ENCODE measurements at places on chromosomes 4 and X.

DNA sequence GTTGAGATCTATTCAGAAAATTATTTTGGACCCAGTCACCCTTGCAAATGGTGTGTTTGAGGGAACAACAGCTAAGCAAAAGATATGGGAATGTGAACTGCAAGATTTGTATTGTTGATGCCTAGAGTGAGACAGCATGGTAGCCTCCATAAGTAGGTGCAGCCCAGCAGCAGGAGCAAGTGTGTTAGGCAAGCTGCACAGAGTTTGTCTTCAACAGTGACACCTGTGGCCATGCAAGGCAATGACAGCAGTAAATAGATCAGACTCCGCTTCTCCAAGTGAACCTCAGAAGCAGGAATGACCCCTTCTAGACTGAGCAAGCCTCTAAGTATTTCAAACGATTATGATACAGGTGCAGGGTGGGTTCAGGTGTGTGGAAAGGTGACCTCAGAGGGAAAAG lies 133.4 kb upstream of the MSX1 start:
- no peak for DNase-seq

DNA sequence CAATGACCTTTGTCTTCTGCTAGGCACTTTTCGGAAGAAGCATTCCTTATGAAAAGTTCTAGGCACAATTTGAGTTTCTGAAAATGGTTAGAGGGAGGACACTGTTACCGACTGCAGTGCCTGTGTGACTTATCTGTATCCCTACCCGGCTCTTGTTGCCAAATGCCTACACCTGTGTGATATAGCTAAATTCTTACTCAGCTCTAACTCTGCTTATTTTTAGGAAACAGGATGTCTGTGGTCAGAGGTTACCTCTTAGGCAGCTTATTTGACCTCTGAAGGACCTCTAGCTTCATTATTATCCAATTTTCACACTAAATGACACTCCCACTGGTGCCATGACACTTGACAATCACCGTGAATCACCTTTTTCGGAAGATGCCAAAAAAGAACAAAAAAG lies 561.1 kb upstream of the SMIM31 start:
- no peak for DNase-seq

- DNase-seq = no peak
Observed at GRCh38 chr4:152063621-152064240, 302.9 kb upstream of the GATB start.

- no peak for DNase-seq
Observed at GRCh38 chrX:120428309-120428708, 40.8 kb downstream of the LAMP2 start.

- DNase-seq = no peak
Observed at GRCh38 chr4:76434901-76435527, at the start of gene SHROOM3. TSS of gene SHROOM3 (plus strand) at chr4:76435229. CDS start at chr4:76436053, 824 bp downstream.

GRCh38 chr4:36997727-36998126 lies 246.8 kb upstream of the NWD2 start:
- no peak for DNase-seq

- no peak for DNase-seq
Observed at GRCh38 chr4:83858131-83858530, 322.2 kb downstream of the GPAT3 start.

GRCh38 chr4:3363411-3364141 lies 70.8 kb downstream of the RGS12 start:
- DNase-seq = no peak

GRCh38 chrX:118025226-118025625 lies 91.4 kb downstream of the KLHL13 start:
- DNase-seq = no peak

DNA sequence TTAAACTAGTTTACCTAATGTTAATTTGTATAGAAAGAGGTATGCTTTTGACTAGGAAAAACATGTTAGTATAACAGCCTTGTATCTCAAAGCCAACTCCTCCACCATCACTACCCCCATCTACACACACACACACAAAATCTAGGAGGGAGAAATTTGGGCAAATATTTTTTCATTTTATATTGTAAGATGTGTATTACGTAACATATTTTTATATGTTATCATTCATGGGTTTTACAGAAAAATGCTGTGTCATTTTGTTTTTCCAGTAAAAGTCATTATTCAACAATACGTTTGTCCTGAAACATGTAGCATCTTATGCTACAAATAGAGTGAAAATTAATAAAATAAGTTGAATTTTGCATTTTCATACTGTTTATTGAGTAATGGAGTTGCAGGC lies 3.0 kb downstream of the SULT1B1 start:
- no peak for DNase-seq

DNA sequence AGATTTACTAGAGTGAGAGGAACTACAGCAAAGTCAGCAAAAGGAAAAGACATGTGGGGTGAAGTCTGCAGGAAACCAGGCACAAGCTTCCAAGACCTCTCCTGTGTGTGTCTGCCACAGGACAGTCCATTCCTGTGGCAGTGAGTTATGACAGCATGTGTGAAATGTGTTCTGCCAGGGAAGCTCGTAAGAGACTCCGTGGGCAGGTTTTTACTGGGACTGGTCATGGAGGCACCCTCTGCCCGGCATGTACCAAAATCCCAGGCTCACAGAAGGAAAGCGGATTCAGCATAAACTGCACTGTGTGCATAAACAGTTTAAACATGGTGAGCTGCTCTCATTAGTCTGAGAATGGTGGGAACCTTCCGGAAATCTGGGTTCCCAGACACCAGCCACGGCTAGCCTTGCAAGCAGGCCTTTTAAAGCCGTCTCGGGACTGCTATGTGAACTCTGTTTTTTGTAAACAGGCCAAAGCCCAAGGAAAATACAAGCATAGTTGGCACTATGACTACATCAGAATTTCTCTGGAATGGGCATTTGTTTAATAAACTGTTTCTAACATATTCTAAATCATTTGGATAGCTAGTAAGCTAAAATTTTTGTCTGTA lies 288.5 kb downstream of the TENM3 start:
- DNase-seq = no peak

DNA sequence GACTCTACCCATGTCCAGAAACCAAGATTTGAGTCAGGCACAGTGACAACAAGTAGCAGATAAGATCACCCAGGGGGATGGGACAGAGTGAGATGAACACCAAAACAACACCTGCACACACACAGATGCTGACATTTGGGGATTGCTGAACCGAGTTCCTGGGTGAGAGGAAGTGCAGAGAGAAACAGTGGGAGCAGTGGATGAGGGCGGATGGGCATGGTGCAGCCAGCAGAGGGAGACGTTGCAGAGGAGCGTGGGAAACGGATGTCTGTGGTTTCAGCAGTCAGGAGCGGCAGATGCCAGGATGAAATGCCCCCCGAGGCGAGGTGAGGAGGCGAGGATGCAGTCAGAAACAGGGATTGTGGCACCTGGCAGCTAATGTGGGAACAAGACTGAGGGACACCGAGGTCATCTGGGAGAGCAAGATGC lies 78.6 kb upstream of the STS start:
- DNase-seq = no peak

- DNase-seq = no peak
Observed at GRCh38 chr4:59238212-59238611, 1961.9 kb upstream of the ADGRL3 start.

GRCh38 chr4:37425857-37426256 lies 181.3 kb downstream of the NWD2 start:
- DNase-seq = no peak

- DNase-seq = no peak
Observed at GRCh38 chr4:24547979-24548378, 36.4 kb downstream of the DHX15 start.

- peak; percentile 23 for DNase-seq
Observed at GRCh38 chr4:38930204-38930603, 62.6 kb downstream of the FAM114A1 start.

DNA sequence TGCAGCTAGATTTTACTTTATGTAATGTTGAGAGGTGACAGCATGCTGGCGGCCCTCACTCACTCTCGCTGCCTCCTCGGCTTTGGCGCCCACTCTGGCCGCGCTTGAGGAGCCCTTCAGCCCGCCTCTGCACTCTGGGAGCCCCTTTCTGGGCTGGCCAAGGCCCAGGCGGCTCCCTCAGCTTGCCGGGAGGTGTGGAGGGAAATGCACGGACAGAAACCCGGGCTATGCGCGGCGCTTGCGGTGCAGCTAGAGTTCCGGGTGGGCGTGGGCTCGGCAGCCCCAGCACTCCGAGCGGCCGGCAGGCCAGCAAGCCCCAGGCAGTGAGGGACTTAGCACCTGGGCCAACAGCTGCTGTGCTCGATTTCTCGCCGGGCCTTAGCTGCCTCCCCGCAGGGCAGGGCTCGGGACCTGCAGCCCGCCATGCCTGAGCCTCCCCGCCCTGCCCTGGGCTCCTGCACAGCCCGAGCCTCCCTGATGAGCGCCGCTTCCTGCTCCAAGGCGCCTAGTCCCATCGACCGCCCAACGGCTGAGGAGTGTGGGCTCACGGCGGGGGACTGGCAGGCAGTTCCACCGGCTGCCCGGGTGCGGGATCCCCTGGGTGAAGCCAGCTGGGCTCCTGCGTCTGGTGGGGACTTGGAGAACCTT lies 128.7 kb downstream of the GASK1B start:
- DNase-seq = no peak

DNA sequence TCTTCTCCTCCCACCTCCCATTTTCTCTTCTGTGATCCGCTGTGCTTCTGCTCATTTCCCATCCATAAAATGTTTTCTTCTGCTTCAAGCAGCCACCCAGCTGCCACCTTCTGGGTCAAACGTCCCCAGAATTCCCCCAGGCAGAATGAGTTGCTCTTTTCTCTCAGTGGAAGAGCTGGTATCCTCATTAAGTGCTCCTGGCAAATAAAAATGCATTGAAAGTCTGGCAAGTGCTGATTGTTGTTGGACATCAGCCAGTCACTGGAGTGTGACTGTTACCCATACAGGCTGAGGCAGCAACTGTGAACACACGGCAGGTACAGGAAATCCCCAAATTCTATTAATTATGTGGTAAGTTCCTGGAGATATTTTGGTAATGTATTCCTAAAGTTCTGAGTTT lies 52.6 kb downstream of the LIMCH1 start:
- DNase-seq = peak; percentile 57

GRCh38 chr4:171876636-171877035 lies 63.4 kb downstream of the GALNTL6 start:
- no peak for DNase-seq

- DNase-seq = no peak
Observed at GRCh38 chrX:19440713-19441112, 74.6 kb downstream of the MAP3K15 start.

DNA sequence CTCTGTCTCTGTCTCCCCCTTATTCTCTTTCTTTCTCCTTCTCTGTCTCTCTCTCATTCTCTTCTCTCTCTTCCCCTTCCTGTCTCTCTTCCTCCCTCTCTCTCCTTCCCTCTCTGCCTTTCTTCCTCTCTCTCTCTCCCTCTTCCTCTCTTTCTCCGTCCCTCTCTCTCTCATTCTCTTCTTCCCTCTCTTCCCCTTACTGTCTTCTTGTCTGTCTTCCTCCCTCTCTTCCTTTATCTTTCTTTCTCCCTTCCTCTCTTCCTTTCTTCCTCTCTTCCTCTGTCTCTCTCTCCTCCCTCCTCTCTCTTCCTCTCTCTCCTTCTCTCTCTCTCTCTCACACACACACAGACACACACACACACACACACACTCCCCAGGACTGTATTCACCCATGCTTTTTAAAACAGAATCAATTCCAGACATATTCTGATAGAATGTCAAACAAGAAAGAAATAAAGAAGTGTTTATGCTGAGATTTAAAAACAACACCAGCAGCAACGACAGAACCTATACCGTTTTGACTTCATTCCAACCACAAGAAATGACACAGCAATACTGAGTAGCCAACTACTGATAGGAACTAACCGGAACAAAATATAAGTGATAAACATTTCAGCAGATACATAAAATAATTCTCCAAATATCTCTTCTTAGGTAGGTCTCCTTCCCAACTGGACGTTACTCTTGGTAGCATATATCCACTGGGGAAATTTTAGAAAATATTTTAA lies 296.7 kb downstream of the ASMT start:
- DNase-seq = no peak

GRCh38 chr4:140343303-140343702 lies 30.1 kb upstream of the SCOC start:
- DNase-seq = no peak

- DNase-seq = no peak
Observed at GRCh38 chr4:164753873-164754488, at the start of gene SMIM31. TSS of gene SMIM31 (plus strand) at chr4:164754131. CDS start at chr4:164770444, 16,313 bp downstream.

DNA sequence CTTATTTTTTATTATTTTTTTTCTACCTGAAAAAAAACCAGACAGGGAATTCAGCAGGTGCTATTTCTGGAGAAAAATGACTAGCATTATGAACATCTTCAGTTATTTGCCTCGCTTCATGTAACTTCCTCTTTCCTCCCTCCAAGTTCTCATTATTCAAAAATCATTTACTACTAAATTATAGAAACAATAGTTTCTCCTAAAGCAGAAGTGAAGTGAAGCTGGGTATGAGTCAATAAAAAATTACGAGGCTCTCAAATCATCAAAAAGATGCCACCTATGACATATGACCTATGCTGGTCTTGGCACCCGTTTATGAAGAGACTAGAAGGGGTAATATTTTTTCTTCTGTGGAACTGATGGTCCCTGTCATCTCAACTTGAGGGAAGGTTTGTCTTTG lies 145.0 kb upstream of the AADAT start:
- DNase-seq = no peak

DNA sequence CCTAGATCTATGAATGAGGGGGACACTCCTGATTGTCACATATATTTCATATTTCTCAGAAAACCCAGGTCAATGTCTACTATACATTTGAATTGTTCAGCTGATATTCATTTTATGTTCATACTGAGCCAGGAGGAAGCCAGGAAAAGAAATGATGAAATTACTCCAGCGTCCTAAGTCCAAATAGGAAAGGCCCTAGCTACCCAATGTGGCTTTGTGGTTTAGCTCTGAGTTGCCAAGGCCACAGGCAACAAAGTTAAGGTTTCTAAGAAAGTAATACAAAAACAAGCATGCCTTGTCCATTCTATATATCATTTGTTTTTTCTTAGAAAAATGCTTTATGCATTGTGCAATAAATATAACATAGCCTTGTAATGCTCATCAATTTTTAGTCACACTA lies 4.5 kb upstream of the CSN2 start:
- no peak for DNase-seq

- no peak for DNase-seq
Observed at GRCh38 chrX:147962476-147962875, 18.7 kb upstream of the FMR1NB start.

DNA sequence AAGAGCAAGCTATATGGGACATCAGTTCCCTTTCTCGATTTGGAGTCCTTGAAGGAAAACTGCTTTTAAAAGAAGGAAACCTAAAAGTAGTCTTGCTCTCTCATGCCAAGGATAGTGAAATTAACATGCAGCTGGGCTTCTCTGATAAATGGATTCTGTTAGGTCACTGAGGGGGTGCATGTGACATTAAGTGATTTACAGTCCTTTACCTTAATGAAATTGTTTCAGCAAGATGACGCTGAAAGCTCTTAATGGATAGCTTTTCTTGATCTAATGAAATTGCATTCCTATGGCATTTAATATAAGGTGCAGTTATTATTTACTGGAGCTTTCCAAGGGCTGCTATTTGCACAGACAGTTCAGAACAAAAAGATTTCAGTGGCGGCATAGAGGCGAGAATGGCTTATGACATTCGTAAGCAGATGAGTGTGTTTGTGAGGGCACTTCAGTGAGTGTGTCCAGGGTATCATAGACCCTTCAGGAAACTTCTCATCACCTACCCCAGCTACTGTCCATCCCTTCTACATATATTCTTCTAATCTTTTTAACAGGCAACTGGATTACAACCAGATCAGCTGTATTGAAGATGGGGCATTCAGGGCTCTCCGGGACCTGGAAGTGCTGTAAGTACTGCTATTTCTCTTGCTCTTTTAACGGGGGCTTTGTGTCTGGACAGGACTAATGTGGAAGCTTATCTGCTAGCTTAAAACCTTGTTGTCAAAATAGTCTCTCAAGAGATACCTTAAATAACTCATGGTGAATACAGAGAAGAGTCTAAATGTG lies 219.9 kb upstream of the PACRGL start:
- DNase-seq = no peak

All from cerebellum (tissue), 4 donors.